ENCODE measurements at places on chromosomes 5 and 9.

GRCh38 chr5:107418071-107418470 lies 252.7 kb downstream of the EFNA5 start:
- H3K4me3 ChIP-seq, result no peak overlapping the region
- no peaks in the 10 kb centered on the region for H3K36me3 ChIP-seq
- H3K4me1 ChIP-seq, result no peaks in the 10 kb centered on the region
- H3K27ac ChIP-seq, result no peak overlapping the region
- DNase-seq, result no peak
- no peaks in the 10 kb centered on the region for H3K27me3 ChIP-seq

- H3K4me3 ChIP-seq, result no peak overlapping the region
- no peaks in the 10 kb centered on the region for H3K36me3 ChIP-seq
- H3K27me3 ChIP-seq, result no peaks in the 10 kb centered on the region
- no peak overlapping the region for H3K27ac ChIP-seq
- no peak for DNase-seq
- H3K4me1 ChIP-seq, result no peaks in the 10 kb centered on the region
Measured at GRCh38 chr9:16265688-16266087, 604.8 kb downstream of the BNC2 start.

GRCh38 chr9:81656004-81656403 lies 33.3 kb downstream of the TLE1 start:
- DNase-seq, result peak; percentile 66
- peaks cover 8% of the 10 kb centered on the region for H3K4me1 ChIP-seq
- H3K4me3 ChIP-seq, result no peak overlapping the region

GRCh38 chr5:81972492-81972783 lies 615 bp downstream of the ATG10 start:
- H3K36me3 ChIP-seq, result no peaks in the 10 kb centered on the region
- H3K4me1 ChIP-seq, result peaks cover 14% of the 10 kb centered on the region
- H3K27me3 ChIP-seq, result no peaks in the 10 kb centered on the region
- peak overlapping the region; percentile 53 for H3K4me3 ChIP-seq
- peak overlapping the region; percentile 98 for H3K27ac ChIP-seq

Measured in transverse colon (tissue), 4 donors.